Skeletal muscle cell (primary cell): ENCODE measurements at places on chromosomes 11 and 22.

- DNase-seq: peak; percentile 76
These were observed 69.2 kb downstream of the BLID start for GRCh38 chr11:122046846-122047245.

- no peak for DNase-seq
These were observed 135.8 kb upstream of the SPON1 start for GRCh38 chr11:13826505-13827278.

DNA sequence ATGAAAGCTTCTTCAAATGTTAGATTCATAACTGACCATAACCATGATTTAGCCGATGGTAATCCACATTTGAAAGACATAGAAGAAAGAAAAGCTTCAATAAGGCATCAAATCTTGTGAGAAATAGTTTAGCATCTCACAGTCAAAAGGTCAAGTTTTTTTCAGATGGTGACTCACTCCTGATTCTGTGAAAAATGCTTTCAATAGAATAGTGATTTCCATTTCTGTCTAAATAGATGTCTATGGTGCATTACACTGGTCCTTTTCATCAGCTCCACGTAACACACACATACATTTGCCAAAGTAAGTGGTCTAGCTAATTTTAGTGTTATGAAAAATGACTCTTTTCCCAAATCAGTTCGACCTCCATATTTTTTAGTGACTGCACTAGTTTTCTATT lies 139.2 kb downstream of the LRRC4C start:
- no peak for DNase-seq

GRCh38 chr22:22761606-22761962 lies 117.2 kb downstream of the GGTLC2 start:
- no peak for DNase-seq

DNA sequence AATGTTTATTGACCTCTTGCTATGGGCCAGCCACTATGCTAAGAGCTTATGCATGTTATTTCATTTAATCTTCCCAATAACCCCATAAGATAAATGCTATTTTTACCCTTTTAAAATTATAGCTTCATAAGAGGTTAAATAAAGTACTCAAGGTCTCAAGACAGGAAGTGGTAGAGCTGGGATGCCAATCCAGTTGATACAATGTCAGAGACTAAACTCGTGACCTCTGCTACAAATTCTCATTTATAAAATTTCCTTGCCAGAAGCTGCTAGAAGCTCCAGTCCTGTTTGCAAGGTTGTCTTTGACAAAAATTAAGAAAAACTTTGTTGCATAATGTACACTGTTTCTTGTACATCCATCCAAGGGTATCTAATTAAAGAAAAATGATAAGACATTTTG lies 265.9 kb upstream of the MPPED2 start:
- DNase-seq: no peak

GRCh38 chr22:43884600-43885318 lies 7.1 kb downstream of the PNPLA5 start:
- no peak for DNase-seq

DNA sequence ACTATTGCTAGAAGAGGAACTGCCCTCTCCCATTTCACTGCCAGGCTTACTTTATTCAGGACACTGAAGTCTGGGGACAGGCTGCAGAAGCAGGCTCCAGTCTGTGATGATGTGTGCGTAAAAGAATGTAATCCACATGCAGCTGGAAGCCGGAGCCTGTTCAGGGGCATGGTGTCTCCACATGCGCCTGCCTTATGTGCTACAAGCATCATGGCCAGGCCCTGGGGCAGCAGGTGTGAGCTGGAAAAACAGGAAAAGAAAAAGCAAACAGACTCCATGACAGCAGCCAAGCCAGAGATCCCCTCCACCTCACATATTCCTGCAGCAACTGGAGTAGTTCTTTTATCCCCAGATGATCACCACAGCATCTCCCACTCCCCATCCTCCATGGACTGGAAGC lies 33.4 kb downstream of the ARFGAP2 start:
- DNase-seq: peak; percentile 66

- DNase-seq: no peak
These were observed 105.8 kb upstream of the ARHGAP42 start for GRCh38 chr11:100581318-100581717.

DNA sequence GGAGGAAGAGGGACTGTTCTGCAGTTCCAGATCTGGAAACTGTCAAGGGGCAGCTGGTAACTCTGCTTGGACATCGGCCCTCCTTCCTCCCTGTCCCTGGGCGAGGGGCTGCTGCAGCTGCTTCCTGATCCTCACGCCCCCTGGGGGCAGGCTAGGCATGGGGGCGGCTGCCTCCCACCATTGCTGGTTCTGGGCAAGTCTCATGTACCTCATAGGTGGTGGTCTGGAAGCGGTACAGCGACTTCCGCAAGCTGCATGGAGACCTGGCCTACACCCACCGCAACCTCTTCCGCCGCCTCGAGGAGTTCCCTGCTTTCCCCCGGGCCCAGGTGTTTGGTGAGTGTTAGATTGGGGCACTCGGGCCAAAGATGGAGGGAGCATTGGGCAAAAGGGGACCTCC lies 5.0 kb downstream of the SNX15 start:
- no peak for DNase-seq

DNA sequence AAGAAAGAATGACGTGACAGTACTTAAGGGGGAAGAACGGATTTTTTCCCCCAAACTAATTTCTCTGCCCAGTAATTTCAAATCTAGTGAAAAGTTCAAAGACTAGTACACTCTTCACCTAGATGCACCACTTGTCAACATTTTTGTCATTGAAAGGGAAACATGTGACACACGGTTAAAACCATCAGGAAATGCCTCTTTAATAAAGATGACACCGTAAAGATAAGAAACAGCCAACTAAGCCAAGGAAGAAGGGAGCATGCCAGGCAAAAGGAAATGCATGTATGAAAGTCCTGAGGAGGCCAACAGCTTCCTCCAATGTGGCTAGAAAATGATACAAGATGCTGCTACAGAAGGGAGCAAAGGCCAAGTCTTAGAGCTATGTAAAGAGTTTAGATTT lies 49.4 kb downstream of the RSF1 start:
- DNase-seq: no peak
